Kidney capillary endothelial cell (primary cell): ENCODE measurements at places on chromosomes 11 and 22.

- no peak for DNase-seq
Measured at GRCh38 chr22:32309585-32310251, 47.9 kb upstream of the RFPL3 start.

GRCh38 chr22:29934596-29934995, 51.6 kb downstream of the MTMR3 start:
- DNase-seq = no peak

DNA sequence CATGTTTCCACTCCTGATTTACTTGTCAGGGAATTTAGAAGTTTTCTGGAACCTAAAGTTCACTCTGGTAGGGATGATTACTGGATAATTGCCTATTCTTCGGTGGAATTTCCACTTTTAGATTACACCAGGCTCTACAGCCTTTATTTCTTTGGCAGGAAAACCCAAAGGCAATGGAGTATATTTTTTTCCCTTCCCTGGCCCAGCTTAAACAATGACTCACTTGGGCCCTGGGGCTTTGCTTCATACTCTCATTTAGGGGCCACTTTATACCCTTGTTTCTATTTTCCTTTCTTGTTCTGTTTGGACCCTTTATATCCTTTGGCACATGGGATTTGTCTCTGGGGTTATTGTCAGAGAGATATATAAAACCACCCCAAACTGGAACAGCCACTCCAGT, 114.7 kb downstream of the CSTPP1 start:
- DNase-seq = no peak

- peak; percentile 72 for DNase-seq
Measured at GRCh38 chr11:59754859-59755700, at the start of gene STX3. Gene STX3 (plus strand): TSS chr11:59755376. CDS start chr11:59755606, 230 bp downstream.

DNA sequence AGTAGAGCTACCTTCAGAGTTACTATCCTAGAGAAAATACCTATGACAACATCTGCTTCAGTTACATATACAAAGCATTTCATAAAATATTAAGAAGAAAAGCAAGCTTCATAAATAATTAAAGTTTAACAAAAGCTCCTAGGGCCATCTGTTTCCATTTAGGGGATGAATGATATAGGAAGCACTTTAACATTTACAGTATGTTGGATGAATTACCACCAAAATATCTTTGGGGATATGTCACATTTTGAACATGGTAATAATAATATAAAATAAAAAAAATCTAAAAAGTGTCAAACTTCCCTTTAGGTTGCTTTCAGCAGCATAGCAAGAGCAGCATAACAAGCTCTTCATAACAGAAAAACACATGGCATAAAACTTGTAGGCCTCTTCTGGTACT, 104.6 kb downstream of the ATG16L2 start:
- no peak for DNase-seq

DNA sequence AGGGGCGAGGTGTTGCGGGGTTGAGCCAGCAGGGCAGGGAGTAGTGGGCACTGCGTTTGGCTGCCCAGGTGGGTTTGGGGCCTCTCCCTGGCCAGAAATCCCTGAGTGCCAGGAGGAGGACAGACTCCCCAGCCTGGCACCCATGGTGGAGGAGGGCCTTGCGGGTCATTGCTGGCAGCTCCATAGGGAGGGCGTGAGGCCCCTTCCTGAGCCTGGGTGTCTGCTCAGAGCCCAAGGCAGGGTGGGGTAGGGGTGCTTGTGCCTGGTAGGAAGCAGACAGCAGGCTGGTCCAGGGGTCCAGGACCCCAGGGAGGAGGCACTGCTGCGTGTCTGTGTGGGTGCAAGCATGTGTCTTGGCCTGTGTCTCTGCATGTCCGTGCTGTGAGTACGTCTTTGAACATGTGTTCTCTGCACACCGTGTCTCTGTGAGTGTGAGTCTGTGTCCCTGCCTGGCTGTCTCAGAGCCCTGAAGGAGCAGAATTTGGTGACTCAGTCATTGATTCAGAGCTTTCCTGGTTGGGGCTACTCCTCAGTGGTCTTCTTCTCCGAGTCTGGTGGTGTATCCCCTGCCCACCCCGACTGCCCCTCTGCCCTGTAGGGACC, 3.9 kb downstream of the TSPAN4 start:
- DNase-seq = no peak

GRCh38 chr22:41417622-41418390, 28.8 kb downstream of the TOB2 start:
- DNase-seq = no peak

DNA sequence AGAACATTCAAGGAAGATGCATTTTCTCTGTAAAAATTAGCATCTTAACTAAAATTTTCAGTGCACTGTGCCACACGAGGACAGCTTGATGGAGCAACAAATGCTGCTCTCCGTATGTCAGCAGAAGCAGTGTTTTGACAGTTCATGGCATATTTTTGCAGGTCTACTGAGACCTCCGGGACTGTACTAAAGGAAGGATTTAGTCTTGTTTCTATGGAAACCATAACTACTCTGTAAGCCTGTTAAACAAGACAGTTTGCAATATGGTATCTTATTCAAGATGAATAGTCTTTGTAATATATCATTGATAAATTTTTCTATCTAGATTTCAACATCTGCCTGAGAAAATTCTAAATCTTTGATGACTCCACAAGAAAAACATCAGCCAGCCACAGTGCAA, 184.0 kb upstream of the GUCY1A2 start:
- DNase-seq = no peak

- DNase-seq = no peak
Measured at GRCh38 chr11:30489511-30489910, 96.6 kb downstream of the MPPED2 start.

DNA sequence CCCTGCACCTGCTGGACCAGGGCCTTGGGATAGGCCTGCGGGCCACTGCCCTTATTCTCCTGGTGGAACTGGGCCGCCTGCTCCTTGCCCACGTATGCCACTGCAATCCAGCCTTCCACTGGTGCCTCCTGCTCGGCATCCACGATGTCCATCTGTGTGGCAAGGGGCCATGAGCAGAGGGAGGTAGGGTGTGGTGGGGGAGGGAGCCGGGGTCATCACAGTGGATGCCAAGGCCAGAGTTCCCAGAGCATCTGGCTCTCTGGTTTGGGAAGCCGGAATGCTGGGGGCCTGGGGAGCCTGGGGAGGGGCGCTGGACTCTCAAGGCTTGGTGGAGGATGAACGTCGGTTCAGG, 627 bp downstream of the RNF215 start:
- no peak for DNase-seq

DNA sequence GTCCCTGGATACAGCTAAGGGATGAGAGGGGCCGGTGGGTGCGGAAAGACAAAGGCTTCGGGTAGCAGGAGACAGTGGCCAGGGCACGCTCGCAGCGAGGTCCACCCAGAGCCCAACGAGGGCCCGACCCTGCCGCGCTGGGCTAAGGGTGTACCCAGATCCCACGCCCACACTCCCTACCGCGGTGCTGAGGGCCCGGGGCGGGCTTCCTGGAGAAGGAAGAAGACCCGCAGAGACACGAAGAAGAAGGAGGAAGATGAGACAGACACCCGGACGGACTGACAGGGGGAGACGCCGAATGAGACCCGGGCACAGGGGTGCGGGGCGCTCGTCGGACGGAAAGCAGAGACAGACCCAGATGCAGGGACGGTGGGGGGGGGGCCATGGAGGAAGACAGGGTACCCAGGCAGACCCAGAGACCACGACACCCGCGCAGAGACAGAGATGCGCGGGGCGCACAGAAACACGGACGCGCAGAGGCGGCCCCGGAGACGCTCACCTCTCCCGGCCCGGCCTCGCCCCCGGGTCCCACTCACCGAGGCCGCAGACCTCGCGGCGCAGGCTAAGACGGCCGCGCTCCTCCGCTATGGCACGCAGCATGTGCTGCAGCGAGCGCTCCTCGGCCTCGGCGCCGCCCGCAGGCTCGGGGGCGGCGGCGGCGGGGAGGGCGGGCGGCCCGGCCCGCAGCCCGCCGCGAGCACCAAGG, 437 bp downstream of the KIAA0930 start:
- no peak for DNase-seq

DNA sequence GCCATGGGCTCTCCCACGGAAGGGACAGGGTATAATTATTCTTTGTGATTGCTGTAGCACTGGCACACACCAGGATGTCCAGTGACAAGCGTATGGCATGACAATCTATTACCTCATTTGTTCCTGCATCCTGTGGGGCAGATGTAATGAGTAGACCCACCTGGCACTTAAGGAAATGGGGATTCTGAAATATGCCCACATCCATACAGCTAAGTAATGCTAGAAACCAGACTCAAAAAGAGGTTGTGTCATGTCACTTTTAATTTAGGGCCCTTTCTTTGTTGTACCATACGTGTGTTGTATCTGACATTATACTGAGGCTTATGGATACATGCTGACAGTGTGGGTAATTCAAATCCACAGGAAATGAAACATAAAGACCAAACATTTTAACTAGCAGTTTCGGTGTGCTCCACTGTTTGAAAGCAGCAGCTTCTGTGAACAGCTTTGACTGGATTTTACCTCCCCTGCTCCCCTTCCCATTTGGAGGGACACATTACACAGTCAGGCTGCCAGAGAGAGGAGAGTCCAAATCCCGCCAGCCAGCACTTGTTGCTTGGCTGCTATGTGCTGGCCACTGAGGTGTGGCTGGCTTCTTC, 21.2 kb downstream of the GRAMD1B start:
- peak; percentile 51 for DNase-seq

GRCh38 chr11:83007909-83008580, 63.7 kb downstream of the RAB30 start:
- peak; percentile 60 for DNase-seq

- DNase-seq = no peak
Measured at GRCh38 chr11:128463979-128464378, 123.4 kb downstream of the ETS1 start.
